ENCODE measurements at places on chromosomes 2 and 18. TPM values are rescaled to one million over a fixed set of nuclear protein-coding genes. Genes with fewer than 3 reads are reported as not detected.
A peak's percentile ranks its signal among the peaks of the same experiment; 100 is the strongest.

Gene RIT2
- total RNA-seq, result not detected

- no peak overlapping the region for H3K27ac ChIP-seq
- H3K4me1 ChIP-seq, result peaks cover 17% of the 10 kb centered on the region
- DNase-seq, result no peak
- H3K27me3 ChIP-seq, result no peaks in the 10 kb centered on the region
Observed at GRCh38 chr2:240581811-240582210, 4.7 kb upstream of the CAPN10 start.

- DNase-seq, result no peak
- no peaks in the 10 kb centered on the region for H3K36me3 ChIP-seq
- no peak overlapping the region for H3K27ac ChIP-seq
- H3K27me3 ChIP-seq, result no peaks in the 10 kb centered on the region
- no peaks in the 10 kb centered on the region for H3K4me1 ChIP-seq
Observed at GRCh38 chr2:217273851-217274250, 414.0 kb upstream of the TNP1 start.

Gene GAL3ST2
- total RNA-seq, result 34.2 TPM

DNA sequence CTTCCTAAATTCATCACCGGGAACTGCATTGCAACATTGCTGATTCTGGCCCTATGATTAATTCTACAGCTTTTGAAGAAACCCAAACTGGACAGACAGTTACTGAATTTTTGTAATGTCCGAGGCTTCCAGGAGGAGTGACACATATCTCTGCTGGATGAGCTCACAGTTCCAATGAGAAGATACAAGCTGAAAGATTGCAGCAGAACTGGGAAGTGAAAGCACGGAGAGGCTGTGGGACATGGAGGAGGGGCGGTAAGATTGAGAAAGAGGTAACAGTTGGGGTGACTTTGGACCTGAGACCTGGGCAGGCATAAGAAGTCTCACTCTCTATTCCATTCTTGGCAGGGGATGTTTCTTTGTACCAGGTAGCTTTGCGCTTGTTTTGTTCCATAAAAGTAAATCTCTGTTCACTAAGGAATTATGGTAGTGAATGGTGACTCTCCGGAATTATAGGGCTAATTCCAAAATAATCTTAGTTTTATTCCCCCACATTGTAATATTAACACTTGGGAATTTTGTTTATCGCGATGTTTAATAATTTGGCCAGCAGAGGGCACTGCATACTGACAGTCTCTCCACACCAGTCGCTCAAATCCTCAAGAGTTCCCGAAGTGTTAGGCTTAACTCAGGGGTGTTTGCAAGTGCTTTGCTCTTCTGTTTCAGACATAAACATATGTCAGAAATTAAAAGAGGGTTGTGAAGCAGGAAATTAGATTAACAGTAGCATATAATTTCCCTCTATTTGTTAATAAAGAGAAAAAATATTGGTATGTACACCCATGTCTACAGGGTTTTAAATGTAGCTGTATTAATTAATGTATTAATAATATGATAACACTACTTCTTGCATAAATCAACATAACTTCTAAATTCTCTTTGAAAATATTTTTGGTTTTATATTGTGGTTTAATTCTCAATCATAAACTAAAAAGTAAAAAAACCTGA, 201.4 kb downstream of the SOCS6 start:
- no peaks in the 10 kb centered on the region for H3K27me3 ChIP-seq
- no peak overlapping the region for H3K4me3 ChIP-seq
- DNase-seq, result peak; percentile 54
- no peaks in the 10 kb centered on the region for H3K36me3 ChIP-seq
- H3K4me1 ChIP-seq, result no peaks in the 10 kb centered on the region

Gene KANSL3
- total RNA-seq, result 36.5 TPM

Gene APCDD1
- total RNA-seq, result 10.7 TPM

- H3K27me3 ChIP-seq, result no peaks in the 10 kb centered on the region
- no peak overlapping the region for H3K27ac ChIP-seq
- DNase-seq, result no peak
Observed at GRCh38 chr2:64718250-64718885, 64.7 kb upstream of the SERTAD2 start.

All from colonic mucosa (tissue), 4 donors.